ENCODE measurements at places on chromosomes 16 and 17.

GRCh38 chr17:17581509-17581908, 10.0 kb downstream of the PEMT start:
- no peak for DNase-seq

DNA sequence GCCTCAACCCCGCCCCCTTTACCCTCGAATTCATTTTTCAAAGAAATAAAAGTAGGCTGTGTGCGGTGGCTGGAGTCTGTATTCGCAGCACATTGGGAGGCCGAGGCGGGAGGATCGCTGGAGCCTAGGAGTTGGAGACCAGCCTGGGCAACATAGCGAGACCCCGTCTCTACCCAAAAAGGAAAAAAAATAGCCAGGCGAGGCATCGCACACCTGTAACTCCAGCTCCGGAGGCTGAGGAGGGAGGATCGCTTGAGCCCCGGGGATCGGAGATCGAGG, 671 bp upstream of the TOP2A start:
- no peak for DNase-seq

DNA sequence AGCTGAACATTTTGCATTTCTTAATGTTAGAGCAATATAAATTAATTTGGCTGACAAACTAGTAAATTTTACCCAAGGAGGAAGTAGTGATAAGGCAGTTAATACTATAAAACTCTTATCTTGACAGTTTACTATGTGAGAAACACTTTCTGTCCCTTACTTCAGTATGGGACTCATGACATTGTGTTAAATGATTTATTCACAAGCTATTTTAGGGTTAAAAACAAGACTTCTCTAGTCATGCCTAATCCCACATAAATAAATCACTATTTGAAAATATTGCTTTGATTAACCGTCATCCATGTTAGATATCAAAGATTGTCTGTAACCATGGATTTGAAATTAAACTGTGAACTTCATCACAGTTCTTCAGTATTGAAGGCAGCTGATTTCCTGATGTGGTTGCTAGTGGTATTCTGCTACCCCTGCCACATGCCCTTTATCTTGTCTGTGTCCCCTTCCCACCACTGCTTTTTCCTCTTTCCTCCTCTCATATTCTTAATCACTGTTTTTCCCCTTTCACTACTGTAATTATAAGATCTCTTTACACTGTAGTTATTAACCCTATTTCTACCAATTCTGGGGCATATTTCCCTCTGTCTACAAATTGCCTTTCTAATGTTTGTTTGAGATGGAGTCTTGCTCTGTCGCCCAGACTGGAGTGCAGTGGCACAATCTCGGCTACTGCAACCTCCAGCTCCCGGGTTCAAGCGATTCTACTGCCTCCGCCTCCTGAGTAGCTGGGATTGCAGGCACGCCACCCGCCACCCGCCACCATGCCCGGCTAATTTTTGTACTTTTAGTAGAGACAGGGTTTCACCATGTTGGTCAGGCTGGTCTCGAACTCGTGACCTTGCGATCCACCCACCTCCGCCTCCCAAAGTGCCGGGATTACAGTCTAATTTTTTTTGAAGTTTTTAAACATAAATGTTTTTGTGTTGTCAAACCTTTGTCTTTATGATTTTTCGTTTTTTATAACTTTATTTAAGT, 95.6 kb downstream of the STXBP4 start:
- no peak for DNase-seq

DNA sequence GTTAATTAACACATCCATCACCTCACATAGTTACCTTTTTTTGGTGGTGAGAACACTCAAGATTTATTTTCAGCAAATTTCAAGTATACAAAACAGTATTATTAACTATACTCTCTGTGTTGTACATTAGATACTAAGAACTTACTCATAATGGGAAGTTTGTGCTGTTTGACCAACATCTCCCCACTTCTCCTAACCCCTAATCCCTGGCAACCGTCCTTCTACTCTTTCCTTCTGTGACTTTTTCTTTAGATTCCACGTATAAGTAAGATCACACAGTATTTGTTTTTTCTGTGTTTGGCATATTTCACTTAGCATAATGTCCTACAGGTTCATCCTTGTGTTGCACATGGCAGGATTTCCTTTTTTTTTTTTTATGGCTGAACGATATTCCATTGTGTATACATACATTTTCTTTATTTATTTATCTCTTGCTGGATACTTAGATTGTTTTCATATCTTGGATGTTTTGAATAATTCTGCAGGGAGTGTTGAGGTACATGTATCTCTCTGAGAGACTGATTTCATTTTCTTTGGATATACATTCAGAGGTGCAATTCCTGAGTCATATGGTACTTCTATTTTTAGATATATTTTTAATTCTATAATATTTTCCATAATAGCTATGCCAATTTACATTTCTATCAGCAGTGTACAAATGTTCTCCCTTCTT, 19.0 kb downstream of the PPM1D start:
- DNase-seq = no peak

DNA sequence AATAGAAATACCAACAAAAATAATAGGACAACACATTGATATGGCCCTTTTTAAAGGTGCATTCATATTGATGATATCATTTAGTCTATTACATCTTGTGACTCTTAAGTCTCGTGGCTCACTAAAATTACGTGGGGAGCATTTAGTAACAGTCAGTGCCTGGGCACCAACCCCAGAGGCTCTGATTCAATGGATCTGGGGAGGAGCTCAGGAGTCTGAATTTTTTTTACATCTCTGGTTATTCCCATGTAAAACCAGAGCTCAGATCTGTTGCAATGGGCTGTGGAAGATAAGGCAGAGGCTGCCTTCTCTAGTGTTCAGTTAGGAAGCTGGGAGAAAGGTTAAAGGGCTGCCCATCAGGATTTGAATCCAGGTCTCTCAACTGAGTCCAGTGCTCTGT, 549.9 kb upstream of the CDH5 start:
- DNase-seq = no peak

- DNase-seq = no peak
Observed at GRCh38 chr16:48956620-48957019, 325.0 kb downstream of the CBLN1 start.

- no peak for DNase-seq
Observed at GRCh38 chr16:76653390-76654026, 376.3 kb downstream of the CNTNAP4 start.

DNA sequence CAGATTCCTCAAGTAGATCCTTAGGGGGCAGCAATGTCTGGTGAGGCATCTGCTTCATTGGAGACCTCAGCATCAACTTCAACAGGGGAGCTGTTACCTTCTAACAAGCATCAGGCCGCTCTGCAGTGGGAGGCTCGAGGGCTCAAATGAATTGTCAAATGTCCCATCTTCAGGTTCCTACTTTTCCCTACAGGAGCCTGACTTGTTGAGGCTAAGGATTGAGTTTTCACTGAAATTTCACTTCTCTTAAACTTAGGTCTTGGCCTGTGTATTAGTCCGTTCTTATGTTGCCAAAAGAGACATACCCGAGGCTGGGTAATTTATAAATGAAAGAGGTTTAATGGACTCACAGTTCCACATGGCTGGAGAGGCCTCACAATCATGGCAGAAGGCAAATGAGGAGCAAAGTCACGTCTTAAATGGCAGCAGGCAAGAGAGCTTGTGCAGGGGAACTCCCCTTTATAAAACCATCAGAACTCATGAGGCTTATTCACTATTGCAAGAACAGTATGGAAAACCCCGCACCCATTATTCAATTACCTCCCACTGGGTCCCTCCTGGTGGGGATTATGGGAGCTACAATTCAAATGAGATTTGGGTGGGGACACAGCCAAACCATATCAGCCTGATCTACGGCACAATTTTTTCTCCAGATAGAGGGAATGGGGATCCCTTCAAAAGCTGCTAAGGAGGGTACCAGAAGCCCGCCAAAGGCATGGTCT, 5.1 kb upstream of the CD300LD start:
- DNase-seq = no peak

GRCh38 chr16:19232988-19233387, 52.5 kb upstream of the CLEC19A start:
- no peak for DNase-seq

DNA sequence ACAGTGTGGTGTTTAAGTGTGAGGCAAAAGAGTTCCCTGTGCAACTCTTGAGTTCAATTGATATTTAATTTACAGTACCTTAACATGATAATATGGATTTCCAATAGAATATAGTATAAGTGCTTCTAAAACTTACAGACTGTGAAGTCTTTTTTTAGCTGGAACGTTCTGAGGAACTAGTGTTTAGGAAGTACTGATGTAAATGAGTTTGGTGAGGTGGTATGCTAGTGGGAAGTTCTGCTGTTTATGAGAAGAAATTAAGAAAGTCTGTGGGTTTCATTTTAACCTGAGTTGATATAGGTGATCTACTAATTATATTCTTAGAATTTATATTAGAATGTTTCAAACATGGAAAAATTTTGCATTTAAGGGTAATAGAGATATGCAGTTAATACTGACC, 32.0 kb downstream of the PTRH2 start:
- DNase-seq = no peak

GRCh38 chr17:27367121-27367981, 73.4 kb downstream of the WSB1 start:
- no peak for DNase-seq

GRCh38 chr17:75514919-75515495, 330 bp downstream of the CASKIN2 start:
- no peak for DNase-seq

DNA sequence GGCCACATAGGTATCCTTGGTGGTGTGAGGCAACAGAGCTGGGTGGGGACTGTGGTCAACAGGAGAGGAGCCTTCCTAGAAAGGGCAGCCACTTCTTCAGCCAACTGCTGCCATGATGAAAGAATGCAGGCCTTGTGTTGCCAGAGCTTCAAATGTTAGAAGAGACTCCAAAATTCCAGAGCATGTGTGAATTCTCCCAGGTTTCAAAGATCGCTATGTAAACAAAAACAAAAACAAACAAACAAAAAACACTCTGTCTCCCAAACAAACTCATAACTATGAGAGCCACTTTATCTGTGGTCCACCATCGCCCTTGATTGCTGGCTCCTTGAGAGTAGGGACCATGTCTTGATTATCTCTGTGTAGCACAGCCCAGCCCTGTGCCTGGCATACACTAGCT, 55.5 kb upstream of the ZNF423 start:
- no peak for DNase-seq
